ENCODE measurements at places on chromosomes 7 and 10.

- DNase-seq = no peak
These were observed 10.2 kb downstream of the PYROXD2 start for GRCh38 chr10:98404571-98405359.

DNA sequence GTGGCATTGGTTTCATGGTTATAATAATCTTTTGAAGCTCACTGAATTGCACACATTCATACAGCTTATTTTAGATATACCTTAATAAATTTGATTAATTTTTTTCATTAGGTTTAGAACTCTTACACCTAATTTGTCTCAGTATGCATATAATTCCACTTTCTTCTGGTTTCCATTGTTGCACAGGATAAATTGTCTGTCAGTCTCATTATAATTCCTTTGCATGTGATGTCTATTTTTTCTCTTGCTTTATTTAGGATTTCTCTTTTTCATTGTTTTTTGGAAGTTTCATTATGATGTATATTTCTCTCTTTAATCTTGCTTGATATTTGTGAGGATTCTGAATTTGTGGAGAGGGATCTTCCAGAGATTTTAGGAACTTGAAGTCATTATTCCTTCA lies 84.7 kb downstream of the ARL5B start:
- DNase-seq = no peak

DNA sequence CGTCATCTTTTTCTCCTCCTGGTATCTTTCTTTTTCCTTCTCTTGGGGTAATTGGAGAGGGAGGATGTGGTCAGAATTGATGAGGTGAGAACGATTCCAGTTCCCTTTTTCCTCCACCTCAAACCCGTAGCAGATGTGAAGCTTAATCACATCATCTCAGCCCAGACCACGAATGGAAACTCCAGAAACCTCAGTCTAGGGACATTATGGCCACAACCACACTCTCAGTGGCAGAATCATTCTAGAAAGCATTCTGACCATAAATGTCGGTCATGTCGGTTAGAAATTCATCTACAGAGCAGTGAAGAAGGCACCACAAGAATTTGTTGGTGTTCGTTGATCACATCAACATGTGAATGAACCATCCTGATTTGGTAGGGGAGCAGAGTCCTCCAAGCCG lies 78.7 kb downstream of the GATA3 start:
- DNase-seq = no peak

- no peak for DNase-seq
These were observed 66.0 kb downstream of the IPMK start for GRCh38 chr10:58201704-58202103.

DNA sequence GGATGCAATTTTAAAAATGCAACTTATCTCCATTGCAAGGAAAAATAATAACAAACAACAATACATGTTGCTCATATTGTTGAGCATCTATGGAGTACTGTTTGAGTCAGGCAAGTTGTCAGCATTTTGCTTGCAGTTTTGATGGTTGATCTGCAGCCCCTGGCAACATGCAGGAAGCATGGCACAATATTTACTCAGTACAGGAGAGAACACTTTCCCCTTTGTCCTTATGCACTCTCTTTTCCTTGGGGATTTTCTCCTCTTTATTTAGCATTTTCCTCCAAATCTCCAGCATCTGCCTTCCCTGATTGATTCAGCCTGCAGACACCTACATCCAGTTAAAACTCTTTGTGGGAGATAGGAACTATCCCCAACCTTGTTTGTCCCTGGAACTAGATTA lies 620.5 kb upstream of the LRRN3 start:
- no peak for DNase-seq

DNA sequence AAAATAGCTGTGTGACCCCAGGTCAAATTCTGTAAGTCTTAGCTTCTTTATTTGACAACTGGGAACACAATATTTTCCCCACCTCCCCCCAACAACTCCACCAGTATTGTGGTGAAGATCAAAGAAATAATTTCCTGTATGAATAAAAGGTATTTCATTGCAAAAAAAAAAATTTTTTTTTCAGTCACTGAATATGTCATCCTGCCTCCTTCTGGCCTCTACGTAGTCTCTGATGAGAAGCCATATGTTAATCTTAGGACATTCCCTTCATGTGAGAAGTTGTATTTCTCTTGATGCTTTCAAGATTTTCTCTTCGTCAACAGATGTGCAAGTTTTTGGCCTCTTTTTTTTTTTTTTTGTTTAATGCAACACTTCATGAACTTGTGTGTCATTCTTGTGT lies 33.0 kb downstream of the ZNF33A start:
- DNase-seq = no peak

GRCh38 chr10:80077869-80078447 lies 507 bp upstream of the TMEM254 start:
- DNase-seq = no peak

- DNase-seq = no peak
These were observed 10.3 kb downstream of the TACC2 start for GRCh38 chr10:121999301-121999700.

DNA sequence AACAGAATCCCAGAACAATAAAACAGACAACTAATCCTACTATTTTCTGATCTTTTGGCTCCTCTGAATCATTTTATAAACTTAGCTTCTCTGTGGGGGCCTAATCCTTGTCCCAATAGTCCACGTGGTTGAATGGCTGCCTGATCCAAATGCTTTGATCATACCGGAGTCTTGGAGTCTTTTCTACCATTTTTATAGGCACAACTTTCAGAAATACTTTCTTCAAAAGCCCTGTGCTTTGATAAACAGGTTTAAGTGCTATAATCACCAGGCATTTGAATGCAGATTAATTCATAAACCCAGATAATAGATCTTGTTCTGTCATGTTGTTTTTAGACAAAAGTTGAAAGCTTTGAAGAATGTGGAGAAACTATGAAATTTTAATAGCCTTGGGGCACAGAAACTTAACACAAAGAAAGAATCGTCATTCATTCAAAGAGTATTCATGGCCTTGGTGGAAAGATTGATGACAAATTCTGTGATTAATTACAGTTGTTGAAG lies 163.7 kb downstream of the AHR start:
- DNase-seq = peak; percentile 57

DNA sequence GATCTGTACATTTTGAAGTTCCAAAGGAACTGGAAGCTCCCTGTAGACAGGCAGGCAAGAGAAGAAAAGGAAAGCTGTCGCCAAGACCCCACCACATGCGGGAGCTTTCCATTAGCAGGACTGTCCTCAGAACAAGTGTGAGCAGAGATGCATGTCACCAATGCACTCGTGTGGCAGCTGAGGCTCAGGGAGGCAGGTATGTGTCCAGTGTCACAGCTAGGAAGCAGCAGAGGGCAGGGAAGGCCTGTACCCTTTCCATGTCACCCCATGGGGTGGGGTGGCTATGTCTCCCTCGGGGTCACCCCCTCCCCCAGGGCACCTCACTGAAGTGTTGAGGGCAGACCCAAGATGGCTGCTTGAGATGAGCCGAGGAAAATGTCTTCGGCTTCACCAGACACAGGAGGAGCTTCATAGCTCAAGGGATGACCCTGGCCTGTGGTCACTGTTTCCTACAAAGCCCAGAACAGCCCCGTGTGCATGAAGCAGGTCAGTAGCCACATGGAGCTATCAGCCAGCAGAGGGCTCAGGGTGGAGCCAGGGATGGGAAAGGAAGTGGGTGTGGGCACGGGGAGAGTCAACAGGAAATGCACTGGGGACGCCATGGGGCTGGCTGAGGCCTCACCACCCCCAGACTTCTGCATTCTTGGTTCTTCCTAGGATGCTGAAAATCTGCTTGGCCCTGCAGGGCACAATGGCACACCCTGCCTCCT lies 96.6 kb downstream of the FAM53B start:
- no peak for DNase-seq

DNA sequence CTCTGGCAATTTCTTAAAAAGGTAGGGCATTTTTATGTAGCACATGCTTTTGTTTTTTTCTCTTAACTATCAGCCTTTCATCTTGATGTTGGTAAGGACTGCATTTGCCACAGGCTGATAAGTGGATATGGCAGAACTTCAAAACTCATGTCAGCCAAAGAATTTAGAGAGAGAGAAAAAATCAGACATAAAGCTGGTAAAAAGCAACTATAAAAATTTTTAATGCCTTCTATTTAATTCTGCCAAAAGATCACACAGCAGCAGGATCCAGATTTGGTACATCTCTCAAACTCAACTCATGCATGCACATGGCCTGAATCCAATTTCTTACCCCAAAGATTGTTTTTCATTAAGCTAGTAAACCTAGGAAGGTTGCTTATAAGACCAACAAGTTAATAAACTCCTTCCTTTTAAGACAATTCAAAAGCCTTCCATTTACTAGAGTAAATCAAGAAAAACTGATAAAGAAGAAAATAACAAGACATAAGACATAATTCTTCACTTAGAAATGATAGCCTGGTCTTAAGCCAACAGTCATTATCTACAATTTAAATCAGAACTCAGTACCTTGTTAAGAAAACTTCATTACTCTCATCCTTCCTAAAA lies 69.3 kb downstream of the GLI3 start:
- no peak for DNase-seq

GRCh38 chr7:139033346-139034114 lies 2.3 kb downstream of the ZC3HAV1L start:
- no peak for DNase-seq

- DNase-seq = no peak
These were observed 110.1 kb downstream of the SNX13 start for GRCh38 chr7:17830206-17830605.

- DNase-seq = no peak
These were observed 50.6 kb upstream of the FZD9 start for GRCh38 chr7:73382934-73383503.

- no peak for DNase-seq
These were observed 237.1 kb upstream of the GALNT17 start for GRCh38 chr7:70894799-70895198.

DNA sequence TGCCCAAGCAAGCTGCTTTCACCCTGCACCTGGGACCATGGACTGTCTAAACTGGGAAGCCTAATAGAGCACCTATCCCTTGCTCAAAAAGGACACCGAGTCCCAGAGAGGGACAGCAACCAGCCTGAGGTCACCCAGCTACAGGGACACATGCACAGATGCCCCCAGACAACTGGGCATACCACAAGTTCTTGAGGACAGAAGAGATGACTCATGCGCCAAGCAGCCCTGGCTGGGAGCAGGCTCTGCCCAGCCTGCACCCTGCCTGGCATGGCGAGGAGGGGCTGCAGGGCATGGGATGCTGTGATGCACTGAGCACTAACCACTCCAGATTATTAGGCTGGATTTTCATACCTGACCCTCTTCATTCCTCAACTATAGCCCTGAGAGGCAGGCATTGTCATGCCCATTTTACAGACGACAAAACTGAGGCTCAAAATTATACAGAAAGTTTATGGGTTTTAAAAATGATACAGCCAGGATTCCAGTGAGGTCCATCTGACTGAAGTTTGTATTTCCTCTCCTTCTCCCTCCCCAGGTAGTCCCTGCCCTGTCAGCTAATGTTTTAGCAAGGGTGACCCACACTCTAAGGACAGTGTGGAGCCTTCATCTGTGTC lies 289.3 kb upstream of the ZMIZ1 start:
- no peak for DNase-seq

DNA sequence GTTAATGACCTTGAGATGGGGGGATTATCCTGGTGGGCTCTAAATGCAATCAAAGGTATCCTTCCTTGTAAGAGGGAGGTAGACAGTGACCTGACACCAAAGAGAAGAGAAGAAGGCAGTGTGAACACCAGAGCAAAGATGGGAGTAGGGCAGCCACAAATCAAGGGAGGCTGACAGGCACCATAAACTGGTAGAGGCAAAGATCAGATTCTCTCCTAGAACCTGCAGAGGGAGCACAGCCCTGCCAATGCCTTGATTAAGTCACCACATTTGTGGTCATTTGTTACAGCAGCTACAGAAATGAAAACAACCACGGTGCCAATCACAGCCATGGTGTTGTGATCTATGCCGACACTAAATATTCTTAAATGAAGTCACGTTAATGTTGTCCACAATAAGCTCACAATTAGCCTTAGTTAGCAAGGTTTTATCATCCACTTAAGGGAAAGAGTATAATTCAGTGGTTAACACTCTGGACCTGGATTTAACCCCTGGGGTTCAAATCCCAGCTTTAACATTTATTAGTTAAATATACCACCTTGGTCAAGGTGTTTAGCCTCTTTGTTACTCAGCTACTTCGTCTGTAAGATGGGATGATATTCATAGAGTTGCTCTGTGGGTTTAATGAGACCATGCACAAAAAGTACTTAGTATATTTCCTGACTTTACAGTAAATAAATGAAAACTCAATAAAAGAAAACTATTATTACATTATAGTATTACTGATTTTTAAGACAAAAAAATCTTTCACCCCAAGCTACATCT lies 70.8 kb downstream of the SGMS1 start:
- DNase-seq = no peak

DNA sequence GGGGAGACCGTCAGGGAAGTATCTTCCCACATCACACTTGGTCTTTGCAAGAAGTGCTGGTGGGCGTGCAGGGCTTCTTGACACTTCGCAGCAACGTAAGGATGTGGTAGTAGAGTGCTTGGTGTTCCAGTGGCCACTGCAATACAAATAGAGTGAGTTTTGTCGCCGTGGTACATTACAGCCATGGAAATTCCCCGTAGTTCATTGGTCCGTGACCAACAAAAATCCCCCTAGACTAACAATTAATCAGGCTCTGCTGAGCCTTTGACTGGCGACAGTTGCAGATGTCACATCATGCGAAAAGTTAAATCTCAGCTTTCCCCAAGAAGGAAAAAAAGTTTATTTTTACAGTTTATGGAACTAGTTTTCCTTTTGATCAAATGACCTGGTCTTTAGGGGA lies 134.7 kb downstream of the MGMT start:
- DNase-seq = no peak

DNA sequence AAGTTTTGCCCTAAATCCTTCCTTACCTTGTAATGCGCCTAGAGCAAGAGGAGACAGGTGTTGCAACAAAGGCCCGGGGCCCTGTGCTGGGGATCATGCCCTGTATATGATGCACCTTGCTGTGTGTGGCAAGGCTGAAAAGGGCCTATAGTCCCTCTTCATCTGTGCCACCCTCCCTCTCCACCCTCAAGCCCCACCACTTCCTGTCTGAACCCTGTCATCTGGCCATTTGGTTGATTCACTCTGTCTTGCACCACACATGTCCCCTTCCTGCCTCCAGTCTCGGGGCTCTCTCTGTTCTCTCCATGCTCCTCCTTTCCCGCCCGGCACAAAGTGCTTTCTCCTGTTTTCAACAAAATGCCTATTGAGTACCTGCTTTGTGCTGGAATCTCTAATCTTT lies 11.5 kb upstream of the MALSU1 start:
- no peak for DNase-seq

Measured in keratinocyte (primary cell).